Activated CD8-positive, alpha-beta memory T cell treated with anti-CD3 and anti-CD28 coated beads for 4 hours (primary cell): ENCODE measurements at places on chromosomes 2 and 18.

- DNase-seq = no peak
These were observed 572.0 kb upstream of the LINC00305 start for GRCh38 chr18:64720781-64721464.

- no peak for DNase-seq
These were observed 542.0 kb upstream of the GCFC2 start for GRCh38 chr2:76252704-76253103.

DNA sequence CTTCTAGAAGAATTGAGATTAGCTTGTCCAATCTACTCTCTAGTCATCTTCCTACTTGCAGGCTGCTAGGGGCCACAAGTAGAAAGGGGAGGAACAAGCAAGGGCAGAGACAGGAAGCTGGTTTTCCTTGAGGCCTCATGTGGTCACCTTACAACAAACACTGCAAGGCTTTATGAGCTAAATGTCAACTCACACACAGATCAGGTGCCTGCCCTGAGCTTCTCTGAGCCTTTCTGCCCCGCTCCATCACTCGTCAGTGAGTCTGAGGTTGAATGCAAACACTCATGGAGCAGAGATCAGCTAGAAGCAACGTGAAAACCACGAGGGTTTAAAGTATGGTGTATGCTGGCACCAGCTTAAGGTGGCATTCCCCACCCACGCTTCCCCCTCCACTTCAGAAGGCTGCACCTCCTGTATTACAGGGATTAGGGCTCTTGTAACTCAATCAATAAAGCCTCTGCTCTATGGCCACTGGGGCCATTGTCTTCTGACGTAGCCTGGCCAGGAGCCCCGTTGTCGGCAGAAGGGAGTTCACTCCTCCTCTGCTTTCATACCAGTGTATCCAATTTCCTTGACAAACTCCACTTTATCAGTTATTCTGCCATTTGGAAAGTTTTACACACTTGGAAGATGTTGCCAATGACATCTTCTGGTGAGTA lies 5.4 kb upstream of the CRYGC start:
- DNase-seq = no peak

GRCh38 chr18:47410139-47410538 lies 158.7 kb upstream of the SKOR2 start:
- DNase-seq = no peak

DNA sequence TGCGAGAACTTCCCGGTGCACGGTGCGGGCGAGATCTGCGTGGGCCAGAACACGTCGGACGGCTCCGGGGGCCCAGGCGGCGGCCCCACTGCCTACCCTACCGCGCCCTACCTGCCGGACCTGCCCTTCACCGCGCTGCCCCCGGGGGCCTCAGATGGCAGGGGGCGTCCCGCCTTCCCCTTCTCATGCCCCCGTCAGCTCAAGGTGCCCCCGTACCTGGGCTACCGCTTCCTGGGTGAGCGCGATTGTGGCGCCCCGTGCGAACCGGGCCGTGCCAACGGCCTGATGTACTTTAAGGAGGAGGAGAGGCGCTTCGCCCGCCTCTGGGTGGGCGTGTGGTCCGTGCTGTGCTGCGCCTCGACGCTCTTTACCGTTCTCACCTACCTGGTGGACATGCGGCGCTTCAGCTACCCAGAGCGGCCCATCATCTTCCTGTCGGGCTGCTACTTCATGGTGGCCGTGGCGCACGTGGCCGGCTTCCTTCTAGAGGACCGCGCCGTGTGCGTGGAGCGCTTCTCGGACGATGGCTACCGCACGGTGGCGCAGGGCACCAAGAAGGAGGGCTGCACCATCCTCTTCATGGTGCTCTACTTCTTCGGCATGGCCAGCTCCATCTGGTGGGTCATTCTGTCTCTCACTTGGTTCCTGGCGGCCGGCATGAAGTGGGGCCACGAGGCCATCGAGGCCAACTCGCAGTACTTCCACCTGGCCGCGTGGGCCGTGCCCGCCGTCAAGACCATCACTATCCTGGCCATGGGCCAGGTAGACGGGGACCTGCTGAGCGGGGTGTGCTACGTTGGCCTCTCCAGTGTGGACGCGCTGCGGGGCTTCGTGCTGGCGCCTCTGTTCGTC lies 1.7 kb downstream of the FZD7 start:
- DNase-seq = no peak
